Memory B cell (primary cell): ENCODE measurements at places on chromosomes 13 and 19.

GRCh38 chr13:73809561-73809960, 324.6 kb downstream of the KLF12 start:
- DNase-seq, result no peak

- peak; percentile 29 for DNase-seq
Measured at GRCh38 chr19:16628984-16629691, 1.1 kb upstream of the MED26 start.

- no peak for DNase-seq
Measured at GRCh38 chr13:85717921-85718320, 81.3 kb downstream of the SLITRK6 start.

GRCh38 chr13:31912647-31913401, 118.8 kb upstream of the FRY start:
- DNase-seq, result no peak

- no peak for DNase-seq
Measured at GRCh38 chr13:91468301-91468700, 69.9 kb downstream of the GPC5 start.

- DNase-seq, result no peak
Measured at GRCh38 chr13:43688227-43688907, 98.4 kb downstream of the ENOX1 start.

DNA sequence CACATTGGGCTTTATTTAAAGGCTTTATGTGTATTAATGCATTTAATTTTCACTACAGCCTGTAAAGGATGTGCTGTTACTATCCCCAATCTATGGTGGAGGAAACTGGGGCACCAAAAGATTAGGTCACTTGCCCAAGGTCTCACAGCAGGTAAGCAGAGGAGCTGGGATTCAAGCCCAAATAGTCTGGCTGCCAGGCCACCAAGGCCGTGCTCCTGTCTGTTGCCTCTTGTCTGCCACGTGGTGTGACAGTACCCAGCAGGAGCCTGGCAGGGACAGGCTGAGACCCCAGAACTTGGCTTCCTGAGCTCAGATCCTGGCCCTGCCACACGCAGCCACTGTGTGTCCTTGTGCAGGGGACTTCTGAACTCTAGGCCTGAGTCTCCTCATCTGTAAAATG, 4.5 kb downstream of the NTN5 start:
- no peak for DNase-seq

DNA sequence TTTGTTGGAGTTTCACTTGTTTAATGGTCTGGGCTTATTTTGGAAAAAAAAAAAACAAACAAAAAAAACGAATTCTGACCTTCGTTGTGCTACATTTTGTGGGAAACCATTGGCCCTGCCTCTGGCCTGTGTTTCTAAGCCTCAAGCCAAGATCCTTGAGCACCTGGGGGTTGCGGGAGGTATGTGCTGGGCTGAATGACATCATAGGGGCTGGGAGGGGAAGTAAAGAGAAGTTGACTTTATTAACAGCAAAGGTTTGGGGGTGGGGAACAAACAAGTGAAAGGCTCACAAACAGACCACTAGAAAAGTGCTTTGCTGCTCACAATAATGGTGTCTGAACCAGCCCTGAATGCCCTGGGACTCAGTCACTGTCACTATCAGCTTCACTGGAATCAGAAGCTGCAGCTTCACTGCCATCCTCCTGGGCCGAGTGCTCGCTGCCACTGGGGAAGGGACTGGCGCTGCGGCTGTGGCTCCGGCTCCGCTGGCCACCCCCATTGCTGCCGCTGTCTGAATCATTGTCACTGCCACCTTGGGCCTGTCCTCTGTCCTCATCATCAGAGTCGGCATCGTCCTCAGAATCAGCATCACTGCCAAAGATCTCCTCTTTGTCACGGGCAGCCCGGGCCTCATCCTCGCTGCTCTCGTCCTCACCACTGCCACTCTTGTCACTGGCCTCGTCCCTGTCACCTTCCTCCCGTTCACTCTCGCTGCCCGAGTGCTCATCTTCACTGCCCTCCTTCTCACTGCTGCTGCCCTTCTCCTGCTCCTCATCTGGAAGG, 5.1 kb downstream of the PAF1 start:
- no peak for DNase-seq

GRCh38 chr13:74560325-74560724, 426.1 kb upstream of the KLF12 start:
- DNase-seq, result no peak

DNA sequence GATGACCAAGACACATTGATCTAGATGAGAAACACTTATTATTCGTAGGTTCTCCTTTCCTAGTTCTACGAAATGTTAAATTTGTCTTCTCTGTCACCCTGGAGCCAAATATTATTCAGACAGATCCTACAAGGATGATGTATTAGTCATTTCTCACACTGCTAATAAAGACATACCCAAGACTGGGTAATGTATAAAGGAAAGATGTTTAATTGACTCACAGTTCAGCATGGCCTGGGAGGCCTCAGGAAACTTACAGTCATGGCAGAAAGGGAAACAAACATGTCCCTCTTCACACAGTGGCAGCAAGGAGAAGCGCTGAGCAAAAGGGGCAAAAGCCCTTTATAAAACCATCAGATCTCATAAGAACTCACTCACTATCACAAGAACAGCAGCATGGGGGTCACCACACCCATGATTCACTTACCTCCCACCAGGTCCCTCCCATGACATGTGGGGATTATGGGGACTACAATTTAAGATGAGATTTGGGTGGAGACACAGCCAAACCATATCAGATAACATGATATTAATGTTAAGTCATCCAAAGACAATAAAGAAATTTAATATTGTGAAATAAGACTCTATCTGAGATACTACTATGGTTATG, 1248.8 kb upstream of the SLC10A2 start:
- no peak for DNase-seq

DNA sequence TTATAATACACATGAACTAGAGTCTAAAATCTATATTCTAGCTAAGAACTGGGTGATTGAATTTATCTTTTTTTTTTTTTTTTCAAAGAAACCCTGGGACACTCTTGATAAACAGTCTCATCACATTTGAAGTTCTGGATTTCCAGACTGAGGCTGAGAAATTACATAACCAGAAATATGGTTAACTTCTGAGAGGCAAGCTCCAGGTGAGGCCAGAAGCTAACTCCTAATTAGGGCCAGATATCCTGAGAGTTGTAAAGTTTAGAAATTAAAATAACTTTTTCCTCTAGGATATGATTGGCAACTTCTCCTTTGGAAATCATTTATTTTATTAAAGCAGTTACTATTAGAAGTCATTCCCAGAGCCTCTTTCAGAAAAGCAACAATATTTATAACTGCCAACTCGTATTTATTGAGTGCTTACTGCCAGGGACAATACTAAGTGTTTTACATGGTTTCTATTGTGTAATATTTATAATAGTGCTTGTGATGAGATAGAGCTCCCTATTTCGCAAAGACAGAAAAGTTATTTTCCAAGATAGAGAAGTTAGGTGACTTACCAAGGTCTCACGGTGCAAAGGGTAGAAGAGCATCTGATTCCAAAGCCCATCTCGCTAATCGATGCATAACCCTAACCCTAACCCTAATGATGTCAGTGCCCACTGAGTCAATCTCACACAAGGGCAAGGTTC, 187.7 kb downstream of the DCT start:
- no peak for DNase-seq

GRCh38 chr19:1855828-1856255, 7.5 kb downstream of the KLF16 start:
- DNase-seq, result peak; percentile 40

DNA sequence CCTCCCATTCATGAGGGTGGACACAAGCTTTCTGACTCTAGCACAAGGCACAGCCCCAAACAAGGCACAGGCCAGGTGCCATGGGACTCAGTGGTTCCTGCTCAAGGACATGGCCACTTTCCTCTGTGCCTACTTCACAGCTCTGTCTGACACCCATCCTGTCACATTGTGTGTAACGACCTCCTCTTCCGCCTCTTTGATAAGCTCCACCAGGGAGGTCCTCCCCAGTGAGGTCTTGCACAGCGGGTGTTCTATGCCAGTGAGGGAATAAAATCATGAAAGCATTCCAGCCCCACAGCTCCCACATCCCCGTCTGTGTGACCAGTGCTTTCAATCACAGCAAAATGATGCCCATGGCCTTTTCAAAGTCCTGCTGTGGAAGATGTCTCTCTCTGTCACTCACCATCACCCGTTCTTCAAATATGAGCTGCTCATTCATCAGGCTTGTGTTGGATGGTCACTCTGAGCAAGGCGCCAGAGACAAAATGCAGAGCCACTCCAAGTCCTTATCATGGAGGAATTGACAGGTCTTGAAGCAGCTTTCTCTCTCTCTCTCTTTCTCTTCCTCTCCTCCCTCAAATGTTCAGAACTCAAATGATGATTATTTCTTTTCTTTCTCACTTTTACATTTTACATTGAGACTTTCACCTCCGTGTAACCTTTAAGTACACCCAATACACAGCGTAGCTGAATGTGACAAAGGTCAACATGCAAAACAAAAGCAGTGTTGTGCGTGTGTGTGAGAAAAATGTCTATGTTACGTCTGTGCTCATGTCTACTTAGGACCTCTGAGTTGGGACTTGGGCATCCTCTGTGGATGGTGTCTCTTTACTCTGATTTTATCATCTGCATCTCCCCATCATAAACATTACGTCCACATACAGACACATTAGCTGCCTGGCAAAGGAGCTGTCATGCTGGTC, 8.0 kb upstream of the SPATA13 start:
- no peak for DNase-seq

DNA sequence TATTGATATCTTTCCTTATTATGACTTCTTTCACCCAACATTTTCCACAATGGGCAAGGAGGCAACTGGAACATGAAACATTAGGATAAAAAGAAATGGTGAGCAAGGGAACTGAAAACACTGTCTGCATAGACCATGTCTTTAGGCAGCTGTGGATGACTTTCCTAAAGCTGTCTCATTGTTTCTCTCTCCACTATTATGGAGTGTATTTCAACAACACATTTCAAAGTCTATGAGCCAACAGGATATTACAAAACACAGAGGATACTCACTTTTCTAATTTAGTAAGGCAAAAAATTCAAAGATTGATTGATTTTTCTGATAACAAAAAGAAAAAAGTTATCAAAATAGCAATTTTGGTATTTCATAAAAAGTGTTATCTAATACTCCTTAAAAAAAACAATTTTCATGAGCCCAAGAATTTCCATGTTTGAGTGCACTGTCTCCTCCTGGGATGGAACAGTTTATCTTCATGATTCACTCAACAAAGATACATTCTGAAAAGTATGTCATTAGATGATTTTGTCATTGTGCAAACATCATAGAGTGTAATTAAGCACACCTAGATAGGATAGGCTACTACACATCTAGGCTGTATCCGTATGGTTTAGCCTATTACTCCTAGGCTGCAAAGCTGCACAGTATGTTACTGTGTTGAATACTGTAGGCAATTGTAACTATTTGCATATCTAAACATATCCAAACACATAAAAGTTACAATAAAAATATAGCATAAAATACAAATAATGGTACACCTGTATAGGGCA, 1568.4 kb downstream of the SLITRK5 start:
- no peak for DNase-seq

DNA sequence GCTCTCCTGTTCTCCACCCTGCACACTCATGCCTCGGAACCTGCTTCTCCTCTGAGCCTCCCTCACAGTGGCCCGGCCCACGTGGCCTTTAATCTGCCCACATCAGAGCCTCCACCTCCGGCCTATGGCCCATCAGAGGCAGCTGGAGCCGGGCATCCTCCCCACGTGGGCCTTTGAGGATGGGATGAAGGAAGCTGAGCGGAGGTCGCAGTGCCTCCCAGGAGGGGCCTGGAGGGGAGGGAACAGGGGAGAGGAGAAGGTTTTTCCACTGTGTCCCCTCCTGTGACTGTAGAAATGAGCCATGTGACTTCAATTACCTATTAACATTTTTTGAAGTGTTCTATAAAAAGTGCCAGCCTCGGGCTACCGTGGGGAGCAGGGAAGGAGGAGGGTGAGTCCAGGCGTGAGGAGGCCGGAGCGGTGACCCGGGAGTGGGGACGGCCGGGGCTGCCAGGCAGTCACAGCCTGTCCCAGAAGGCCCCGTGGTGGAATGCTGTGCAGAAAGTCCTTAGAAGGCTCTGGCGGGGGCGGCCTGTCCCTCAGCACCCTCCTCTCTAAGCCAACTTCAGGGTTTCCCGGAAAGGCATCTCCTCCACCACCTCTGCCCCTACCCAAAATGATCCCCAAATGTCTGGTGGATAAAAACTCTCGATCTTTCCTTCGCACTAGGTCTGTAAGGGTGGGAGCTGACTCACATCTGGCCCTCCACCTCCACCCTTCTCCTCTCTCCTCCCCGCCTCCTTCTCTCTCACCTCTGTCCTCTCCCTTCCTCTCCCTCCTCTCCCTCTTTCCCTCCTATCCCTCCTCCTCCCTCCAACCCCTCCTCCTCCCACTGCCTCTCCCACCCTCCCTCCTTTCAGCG, 24.8 kb upstream of the SLC1A5 start:
- DNase-seq, result no peak

DNA sequence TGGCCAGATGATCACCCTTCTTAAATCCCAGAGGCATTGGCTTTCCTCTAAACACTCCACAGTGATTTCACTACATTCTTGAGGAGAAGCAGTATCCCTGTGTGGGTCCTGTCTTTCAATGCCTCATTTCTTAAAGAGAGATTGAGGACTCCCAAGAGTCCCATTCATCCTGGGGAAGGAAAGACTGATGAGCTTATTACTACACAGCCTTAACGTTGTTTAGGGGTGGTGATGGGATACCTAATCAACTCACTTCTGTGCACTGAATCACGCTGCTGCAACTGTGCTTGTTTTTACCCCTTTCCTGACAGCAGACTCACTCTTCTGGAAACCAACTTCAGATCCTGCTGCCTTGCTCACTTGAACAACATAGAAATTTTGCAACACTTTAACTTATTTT, 203.1 kb downstream of the RGCC start:
- DNase-seq, result no peak

- DNase-seq, result no peak
Measured at GRCh38 chr19:40688987-40689338, 1.5 kb downstream of the NUMBL start.

- DNase-seq, result no peak
Measured at GRCh38 chr19:3907626-3908265, 25.1 kb upstream of the NMRK2 start.

DNA sequence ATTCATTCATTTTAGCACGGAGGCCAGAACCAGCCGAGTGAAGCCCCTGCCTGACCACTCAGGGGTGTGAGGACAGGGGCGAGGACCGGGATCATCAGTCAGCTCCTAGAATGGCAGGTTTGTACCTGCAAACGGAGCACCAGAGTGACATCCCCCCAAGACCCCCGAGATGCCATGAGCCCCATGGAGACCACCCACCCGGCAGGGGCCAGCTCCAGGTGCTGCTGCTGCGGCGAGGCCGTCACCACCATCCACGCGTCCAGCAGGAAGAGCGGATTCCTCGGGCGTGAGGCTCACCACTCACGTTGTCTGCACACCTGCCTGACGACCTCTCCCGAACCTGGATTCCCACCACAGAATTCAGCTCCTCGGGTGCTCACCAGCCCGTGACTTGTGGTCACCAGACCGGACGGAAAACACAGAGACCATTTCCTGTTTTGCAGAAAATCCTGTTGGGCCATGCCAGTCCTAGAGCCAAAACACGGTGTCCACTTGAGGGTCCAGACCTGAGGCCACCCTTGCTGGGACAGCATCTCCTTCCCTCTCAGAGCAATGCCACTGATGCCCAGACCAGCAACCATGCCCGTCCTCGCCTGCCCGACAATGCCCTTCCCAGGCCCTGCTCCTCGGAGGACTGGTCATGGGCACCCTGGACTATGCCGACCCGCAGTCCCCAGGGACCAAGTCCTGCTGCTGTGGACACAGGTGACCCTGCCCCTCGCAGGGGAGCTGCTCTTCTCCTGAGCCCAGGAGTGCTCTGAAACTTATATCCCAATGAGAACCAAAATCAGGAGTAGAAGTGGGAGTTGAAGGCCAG, 74.2 kb downstream of the RASA3 start:
- no peak for DNase-seq

- no peak for DNase-seq
Measured at GRCh38 chr19:41997851-41998229, 3.8 kb upstream of the ATP1A3 start.
